ENCODE measurements at places on chromosomes 3 and 15. TPM values are rescaled to one million over a fixed set of nuclear protein-coding genes. Genes with fewer than 3 reads are reported as not detected.

DNA sequence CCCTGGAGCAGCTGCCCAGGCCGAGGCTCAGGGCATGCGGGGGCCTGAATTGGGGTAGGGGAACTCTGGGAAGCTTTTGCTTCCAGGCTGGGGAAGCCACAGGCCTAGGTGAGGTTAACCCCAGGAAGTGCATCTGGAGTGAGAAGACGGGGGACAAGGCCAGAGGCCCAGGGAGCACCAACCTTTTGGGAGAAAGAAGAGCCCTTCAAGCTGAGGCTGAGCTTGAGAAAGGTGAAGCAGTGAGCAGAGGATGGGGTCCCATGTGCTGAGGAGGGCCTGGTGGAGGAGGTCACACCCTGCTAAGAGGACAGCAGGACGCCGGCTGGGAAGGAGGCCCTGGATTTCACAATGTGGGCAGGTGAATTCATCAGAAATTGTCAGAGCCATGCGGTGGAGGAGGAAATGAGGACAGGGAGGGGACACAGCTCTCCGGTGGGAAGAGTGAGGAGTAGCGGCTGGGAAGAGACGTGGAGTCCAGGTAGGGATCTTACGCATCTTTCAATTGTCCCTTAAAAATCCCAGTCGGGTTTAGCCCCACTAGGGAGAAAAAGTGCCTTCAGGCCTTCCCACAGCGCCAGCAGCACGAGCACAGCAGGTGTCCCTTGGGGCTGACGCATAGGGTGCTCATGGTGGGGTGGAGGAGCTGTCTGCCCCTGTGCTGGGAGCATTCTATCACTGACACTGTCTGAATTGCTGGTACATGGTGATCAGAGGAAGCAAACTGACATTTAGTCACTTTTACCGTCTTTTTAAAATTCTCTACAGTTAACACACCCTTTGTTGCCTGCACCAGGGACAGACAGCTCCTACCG, 50.9 kb downstream of the HCN4 start:
- H3K4me3 ChIP-seq = no peak overlapping the region
- peaks cover 3% of the 10 kb centered on the region for H3K4me1 ChIP-seq
- H3K36me3 ChIP-seq = no peaks in the 10 kb centered on the region
- no peak overlapping the region for H3K27ac ChIP-seq

GRCh38 chr3:12895391-12896062, 54.2 kb upstream of the RPL32 start:
- no peak overlapping the region for H3K27ac ChIP-seq
- peaks cover 6% of the 10 kb centered on the region for H3K36me3 ChIP-seq
- DNase-seq = no peak
- H3K4me3 ChIP-seq = no peak overlapping the region
- H3K27me3 ChIP-seq = peaks cover 9% of the 10 kb centered on the region

GRCh38 chr15:49669288-49669687, 48.4 kb downstream of the DTWD1 start:
- no peak overlapping the region for H3K27ac ChIP-seq
- no peaks in the 10 kb centered on the region for H3K4me1 ChIP-seq
- H3K36me3 ChIP-seq = no peaks in the 10 kb centered on the region

The SATB1 gene
- total RNA-seq = 288 TPM

- no peak overlapping the region for H3K4me3 ChIP-seq
- H3K27ac ChIP-seq = no peak overlapping the region
- H3K27me3 ChIP-seq = no peaks in the 10 kb centered on the region
- no peaks in the 10 kb centered on the region for H3K4me1 ChIP-seq
- peaks cover 14% of the 10 kb centered on the region for H3K36me3 ChIP-seq
These were observed 17.9 kb downstream of the C3orf38 start for GRCh38 chr3:88167704-88168103.
